ENCODE measurements at places on chromosomes 3 and 15.

DNA sequence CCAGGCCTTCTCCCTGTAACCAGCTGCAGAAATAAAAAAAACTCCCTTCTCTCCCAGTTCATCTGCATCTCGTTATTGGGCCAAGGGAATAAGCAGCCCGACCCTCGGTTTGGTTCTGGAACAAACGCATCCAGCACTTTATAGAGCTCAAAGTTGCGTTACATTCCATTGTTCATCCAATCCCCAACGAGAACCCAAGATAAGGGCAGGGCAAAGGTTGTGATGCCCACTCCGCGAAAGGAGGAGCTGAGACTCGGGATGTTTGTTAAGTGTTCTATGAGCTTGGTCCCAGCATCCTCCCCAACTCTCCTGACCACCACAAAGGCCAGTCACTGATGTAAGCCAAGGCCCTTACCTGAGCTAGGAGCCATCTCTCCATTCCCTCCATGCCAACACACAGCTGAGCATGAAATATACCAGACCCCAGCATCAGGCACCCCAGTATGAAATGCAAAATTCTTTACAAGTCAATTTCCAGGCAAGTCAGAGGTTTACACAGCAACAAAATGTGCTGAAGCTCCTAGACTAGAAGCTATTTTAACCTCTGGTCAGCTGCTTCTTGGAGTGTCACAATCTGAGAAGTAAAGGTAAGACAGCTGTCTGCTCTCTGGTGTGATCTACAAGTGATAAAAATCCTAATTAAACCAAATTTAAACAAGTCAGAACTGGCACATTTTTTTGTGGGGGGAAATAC, 17.9 kb downstream of the CCDC12 start:
- no peak for DNase-seq

- no peak for DNase-seq
These were observed 4.4 kb downstream of the ITIH3 start for GRCh38 chr3:52798978-52799476.

GRCh38 chr15:92005154-92005553, 151.6 kb downstream of the SLCO3A1 start:
- DNase-seq = no peak

- DNase-seq = no peak
These were observed 127.4 kb upstream of the FAM3D start for GRCh38 chr3:58793938-58794337.

GRCh38 chr3:13308380-13308801, 111.7 kb downstream of the NUP210 start:
- peak; percentile 31 for DNase-seq

DNA sequence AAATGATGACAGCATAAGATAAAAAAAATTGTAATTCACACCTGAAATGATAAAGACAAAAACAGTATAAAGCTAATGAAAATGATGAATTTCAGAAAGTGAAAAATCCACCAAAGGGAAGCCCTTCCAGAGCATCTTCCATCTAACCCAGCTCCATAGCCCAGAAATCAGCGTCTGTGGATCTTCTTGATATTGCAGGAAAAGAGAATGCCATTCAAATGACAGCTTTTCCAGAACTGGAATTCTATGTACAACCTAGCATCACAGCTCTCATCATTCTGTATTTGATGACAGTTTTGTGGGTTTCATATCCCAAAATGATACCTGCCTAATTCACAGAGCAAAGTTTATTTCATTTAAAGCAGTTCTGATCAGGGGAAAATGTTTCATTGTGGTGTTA, 267.3 kb downstream of the FHIT start:
- DNase-seq = no peak

GRCh38 chr15:55007561-55007960, 189.2 kb downstream of the RSL24D1 start:
- peak; percentile 16 for DNase-seq

DNA sequence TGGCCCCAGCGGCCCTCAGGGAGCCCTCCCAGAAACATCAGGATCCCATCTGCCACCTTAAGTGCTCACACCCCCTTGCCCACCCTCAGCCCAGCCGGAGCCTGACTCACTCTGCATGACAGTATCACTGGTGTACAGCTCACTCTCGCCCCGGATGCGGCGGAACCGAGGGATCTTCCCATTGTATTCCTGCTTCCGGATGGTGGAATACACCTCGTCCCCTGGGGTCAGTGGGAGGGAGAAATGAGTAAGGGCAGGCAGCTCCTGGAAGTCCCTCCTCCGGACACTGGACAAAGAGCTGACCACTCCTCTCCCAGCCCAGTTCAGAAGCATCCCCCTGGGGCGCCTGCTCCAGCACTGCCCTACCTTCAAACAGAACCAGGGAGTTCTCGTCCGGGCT, 16.5 kb downstream of the SEMA7A start:
- no peak for DNase-seq

DNA sequence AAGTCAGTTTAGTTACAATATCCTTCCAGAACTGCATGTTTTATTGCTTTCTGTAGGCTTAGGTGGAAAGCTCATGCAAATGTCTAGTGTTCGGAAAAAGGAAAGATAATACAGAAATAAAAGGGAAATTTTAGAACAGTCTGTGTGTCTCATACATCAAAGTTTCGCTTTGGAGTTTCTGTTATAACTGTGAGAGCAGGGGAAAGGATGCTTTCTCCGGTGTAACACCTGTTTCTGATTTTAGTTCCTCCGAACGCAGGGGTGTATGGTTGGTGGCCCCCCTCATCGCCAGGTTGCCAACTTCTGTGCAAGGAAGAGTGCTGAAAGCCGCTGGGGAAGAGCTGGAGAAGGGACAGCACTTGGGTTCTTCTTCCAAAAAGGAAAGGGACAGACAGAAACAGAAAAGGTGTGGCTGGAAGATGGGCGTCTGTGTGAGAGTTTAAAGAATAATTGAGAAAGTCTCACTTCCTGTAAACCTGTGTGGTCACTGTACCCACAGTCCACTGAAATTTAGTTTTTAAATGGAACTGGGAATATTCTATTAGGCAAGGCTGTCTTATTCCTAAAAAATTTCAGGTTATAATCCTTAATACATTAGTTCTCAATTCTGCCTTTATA, 6.7 kb downstream of the P2RY12 start:
- no peak for DNase-seq

Measured in mucosa of gallbladder (tissue), 1 donor.